ENCODE measurements at places on chromosomes 6 and 20.

DNA sequence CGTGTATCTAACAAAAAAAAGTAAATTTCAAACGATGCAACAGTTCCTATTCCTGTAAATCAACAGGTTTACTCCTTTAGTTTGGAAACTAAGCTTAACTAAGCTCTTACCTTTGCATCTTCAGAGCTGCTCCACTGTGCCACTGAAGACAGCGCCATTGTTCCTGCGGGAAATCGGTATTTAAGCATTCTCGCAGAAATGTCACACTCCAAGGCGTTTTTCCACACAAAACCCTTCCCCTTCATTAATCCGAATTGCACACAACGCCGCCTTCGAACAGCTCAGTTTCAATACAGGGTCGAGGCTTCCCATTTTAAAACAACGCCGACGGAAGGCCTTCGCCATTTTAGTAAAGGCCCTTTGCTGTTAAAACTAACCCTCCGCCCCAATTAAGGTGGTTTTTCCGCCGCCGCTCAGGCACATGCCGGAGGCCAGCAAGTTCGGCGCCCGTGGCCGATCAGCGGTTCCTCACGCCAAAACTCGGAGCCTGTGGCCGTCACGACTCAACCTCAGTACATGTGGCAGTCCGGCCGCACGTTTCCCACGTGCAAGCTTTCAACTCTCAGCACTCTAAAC, 35.4 kb upstream of the SYNCRIP start:
- DNase-seq: no peak

DNA sequence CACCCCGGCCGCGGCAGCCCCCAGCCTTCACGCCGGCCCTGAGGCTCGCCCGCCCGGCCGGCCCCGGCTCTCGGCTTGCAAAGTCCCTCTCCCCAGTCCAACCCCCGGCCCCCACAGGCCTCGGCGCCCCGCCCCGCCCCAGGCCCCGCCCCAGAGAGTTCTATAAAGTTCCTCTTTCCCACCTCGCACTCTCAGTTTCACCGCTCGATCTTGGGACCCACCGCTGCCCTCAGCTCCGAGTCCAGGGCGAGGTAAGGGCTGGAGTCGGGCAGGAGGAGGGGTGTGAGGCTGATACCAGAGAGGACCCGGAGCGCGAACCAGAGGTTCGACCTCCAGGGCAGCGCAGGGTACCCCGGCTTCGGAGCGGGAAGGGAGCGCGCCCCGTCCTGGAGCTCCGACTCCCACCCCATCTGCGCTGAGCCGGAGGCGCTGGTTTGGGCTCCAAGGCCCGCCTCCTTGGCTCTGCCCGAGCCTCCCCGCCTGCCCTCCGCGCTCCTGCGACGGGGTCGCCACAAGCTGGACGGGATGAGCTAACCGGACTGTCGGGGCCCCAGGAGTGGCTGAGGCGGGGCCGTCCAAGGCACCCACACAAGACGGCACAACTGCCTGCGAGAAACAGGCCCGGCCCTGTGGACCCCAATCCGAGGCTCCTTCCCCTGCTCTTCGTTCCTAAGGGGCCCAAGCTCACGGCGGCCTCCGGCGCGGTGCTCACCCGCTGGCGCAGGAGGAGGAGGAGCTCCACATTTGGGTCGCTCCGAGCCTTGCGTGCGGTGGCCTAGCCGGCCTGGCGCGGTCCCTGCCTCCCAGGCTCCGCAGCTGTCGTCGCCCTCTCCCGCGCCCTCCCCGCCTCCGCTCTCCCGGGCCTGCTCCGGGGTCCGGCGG, at the start of gene IRF4:
TSS of gene IRF4 (plus strand) at position 194 of the 882 bp plus-strand sequence. CDS start 1,401 bp downstream, outside the sequence.
- no peak for DNase-seq

GRCh38 chr20:41137614-41138474, 501 bp downstream of the PLCG1 start:
- DNase-seq: no peak

DNA sequence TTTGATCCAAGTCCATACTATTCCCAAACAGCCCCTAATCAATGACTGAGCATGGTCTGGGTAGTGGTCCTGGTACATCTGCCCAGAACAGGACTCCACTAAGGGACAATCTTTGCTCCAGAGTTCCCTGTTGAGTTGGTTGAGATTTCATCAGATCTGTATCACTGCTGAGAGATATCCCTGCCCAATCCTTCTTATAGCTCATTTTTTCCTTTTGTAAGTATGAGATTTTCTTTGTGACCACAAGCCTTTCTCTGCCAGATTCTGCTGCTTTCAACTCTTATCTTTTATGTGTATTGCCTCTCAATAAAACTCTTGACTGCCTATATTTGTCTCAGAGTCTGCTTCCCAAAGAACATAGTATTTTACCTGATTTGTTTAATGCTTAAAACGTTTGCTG, 46.2 kb upstream of the LAMA2 start:
- no peak for DNase-seq

DNA sequence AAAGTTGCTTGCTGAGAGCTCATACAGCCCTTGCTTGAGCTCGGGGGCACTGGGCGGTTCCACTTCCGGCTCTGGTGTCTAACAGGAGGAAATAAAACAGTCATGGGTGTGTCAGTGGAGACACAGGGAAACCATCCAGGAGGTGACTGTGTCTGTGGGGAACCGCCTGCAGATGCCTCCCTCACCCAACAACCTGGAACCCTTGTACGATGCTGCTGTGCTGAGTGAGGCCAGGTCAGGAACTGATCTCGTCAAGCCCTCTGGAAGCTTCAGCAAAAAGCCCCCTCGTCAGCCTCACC, 15.5 kb downstream of the TXNDC5 start:
- DNase-seq: no peak

DNA sequence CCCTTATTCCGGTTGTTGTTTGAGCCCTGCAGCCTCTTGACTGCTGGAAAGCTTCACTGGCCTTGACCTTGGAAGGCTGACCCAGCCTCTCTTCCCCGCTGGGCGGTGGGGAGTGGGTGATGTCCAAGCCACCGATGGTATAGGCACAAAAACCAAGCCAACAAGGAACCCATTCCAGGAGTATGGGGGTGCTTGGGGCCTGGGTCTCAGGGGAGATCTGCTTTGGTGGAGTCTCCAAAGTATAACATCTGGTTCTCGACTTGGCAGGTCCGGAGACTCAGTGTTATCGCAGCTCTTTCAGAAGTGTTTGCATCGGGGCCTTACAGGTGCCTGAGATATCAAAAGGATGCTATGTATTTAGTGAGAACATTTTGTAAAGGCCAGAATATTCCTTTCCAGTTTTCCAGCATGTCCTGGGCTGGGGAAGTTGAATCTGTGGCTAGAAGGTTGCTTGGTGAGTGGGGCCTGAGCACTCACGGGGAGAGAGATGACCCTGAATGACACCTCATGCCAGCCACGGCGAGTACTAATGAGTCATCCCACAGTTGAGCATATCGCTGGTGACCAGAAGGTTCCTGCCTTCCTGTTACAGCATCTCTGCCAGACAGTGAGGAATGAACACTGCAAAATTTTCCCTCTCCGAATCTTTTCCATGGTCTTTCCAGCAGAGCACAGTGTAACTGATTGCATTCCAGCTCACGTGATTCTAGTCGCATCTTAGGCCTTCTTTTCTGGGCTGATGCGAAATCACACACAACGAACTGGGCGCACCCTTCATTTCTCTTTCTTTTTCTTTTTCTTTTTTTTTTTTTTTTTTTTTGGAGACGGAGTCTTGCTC, 133.9 kb downstream of the ZDHHC14 start:
- no peak for DNase-seq
